ENCODE measurements at places on chromosomes 3 and 15.

- no peak for DNase-seq
These were observed 328.7 kb downstream of the ZNF621 start for GRCh38 chr3:40853474-40853873.

GRCh38 chr3:5531741-5532290 is 344.3 kb downstream of the EDEM1 start:
- no peak for DNase-seq

GRCh38 chr3:133092681-133093080 is 54.5 kb downstream of the TMEM108 start:
- no peak for DNase-seq

DNA sequence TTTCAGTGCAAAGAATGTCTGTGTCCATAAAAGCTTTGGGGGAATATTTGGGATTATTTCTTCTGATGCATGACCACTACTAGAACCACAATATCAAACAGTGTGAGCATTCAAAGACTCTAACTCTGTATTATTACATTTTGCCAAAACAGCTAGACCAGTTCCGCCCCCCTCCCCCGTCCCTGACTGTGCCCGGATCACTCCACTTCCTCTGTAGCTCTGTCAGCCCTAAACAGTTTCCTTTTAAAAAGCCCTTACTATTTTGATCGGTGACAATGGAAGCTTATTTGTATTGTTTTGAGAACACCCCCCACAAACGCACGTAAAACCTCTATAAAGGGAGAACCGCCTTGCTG is 36.6 kb upstream of the EPHB3 start:
- no peak for DNase-seq
